Breast epithelium (tissue), 4 donors: ENCODE measurements at places on chromosomes 7 and 10.

- DNase-seq: no peak
These were observed 399.8 kb downstream of the HTR7 start for GRCh38 chr10:90458054-90458453.

DNA sequence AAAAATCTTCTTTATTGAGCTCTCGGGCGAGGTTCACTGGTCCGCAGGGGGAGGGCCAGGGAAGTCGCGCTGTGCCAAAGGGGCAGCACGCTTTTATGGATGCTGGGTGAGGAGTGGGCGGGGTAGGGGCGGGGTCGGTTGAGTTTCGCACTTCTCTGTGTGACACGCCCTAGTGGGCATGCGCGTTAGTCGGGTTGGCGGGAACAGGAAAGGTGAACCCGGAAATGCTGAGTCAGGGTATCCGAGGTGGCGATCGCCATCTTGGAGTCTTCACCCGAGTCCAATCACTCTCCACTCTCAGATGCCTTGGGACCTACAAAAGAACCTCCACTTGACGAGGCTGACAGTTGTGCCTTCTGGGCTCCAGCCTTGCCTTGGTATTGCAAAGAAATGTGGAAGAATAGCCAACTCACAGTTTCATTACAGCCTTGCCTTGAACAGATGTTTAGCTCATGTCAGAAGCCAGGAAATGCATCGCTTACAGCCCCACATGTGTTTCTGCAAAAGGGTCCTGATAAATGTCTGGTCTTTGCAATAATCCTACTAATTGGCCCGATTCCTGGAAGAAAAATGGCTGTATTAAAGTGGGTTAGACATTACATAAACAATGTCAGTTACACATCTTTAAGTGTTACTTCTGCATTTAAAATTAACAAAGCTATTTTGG lies 64.1 kb downstream of the AHR start:
- DNase-seq: no peak

DNA sequence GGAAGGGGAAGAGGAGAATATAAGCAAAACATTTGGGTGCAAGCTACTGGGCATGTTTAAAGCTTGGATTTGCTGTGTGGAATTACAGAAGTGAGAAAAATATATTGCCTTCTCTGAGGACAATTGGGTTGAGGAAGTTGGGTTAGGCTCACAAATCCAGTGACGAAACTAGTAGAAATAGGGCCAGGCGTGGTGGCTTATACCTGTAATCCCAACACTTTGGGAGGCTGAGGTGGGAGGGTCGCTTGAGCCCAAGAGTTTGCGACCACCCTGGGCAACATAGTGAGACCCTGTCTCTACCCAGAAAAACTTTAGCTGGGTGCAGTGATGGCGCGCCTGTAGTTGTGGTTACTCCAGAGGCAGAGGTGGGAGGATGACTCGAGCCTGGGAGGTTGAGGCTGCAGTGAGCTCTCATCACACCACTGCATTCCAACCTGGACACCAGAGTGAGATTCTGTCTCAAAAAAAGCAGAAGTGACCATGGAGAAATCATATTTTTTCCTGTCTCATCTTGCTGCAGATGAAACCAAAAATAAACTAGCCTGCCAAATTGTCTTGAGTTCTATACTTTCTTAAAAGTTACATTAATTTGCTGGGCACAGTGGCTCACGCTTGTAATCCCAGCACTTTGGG lies 22.4 kb downstream of the NRBF2 start:
- DNase-seq: no peak

GRCh38 chr10:131252567-131253276 lies 58.8 kb downstream of the TCERG1L start:
- no peak for DNase-seq

DNA sequence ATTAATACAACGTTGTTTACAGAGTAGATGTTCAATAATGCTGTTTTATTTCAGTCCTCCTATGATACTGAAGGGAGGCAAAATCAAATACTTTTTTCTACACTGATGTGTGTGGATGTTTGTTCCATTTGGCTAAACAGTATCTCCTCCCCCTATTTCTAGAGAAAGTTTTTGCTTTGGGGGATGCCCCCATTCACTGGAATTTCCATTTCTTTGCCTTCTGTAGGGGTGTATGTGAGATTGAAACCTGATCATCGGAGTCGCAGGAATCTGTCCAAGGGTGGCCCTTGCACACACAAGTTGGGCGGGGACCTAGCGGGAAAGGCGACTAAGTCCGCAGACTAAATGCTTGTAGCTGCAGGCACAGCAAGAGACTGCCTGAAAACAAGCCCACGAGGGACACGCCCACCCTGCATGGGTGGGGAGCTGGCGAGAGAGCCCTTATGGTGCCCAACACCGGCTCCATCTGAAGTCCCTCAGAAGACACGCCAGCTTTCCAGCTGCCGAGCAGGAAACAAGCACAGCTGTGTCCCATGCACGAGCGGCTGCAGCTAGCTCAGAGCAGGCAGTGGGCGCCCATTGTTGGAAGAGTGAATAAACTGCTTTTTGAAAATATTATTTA lies 58.0 kb downstream of the ESYT2 start:
- DNase-seq: no peak

GRCh38 chr7:24130631-24131030 lies 153.4 kb upstream of the NPY start:
- DNase-seq: no peak

- no peak for DNase-seq
These were observed 155.5 kb downstream of the COBL start for GRCh38 chr7:51160990-51161615.

- no peak for DNase-seq
These were observed 45.5 kb downstream of the DPYSL4 start for GRCh38 chr10:132232023-132232951.

DNA sequence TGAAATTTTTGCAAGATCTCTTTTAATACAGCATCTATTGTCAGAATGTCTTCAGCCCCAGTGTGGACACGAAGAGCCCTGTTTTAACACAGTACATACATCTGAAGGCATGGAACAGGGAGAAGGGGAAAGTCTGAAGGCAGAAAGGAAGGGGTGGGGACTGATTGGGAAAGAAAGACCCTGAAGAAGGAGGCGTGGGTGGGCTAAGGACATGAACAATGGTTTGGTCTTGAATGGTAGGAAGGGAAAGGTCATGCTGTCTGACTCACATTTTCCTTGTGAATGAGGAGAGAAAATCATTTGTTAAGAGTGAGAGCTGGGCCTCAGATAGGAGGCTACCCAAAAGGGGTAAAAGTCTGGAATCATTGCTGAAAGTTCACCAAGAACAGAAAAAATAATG lies 297.1 kb downstream of the GALNT17 start:
- no peak for DNase-seq

- no peak for DNase-seq
These were observed 96.3 kb downstream of the ATXN7L1 start for GRCh38 chr7:105779856-105780780.

GRCh38 chr10:66350622-66351399 lies 575.0 kb upstream of the LRRTM3 start:
- DNase-seq: no peak

- DNase-seq: no peak
These were observed 88.5 kb upstream of the ATP6V0A4 start for GRCh38 chr7:138886501-138886917.

DNA sequence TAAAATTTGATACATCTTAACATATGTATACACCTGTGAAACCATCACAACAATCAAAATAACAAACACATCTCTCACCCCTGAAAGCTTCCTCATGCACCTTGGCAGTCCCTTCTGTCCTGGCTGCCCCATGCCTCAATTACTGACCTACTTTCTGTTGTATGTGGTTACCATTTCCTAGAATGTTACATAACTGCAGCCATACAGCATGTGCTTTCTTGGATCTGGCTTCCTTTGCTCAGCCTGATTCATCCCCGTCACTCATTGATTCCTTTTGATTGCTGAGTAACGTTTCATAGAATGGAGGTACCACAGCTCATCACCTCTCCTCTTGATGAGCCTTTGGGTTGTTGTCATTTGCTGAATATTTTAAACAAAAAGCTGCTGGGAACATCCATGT lies 165.3 kb downstream of the CELF2 start:
- no peak for DNase-seq

DNA sequence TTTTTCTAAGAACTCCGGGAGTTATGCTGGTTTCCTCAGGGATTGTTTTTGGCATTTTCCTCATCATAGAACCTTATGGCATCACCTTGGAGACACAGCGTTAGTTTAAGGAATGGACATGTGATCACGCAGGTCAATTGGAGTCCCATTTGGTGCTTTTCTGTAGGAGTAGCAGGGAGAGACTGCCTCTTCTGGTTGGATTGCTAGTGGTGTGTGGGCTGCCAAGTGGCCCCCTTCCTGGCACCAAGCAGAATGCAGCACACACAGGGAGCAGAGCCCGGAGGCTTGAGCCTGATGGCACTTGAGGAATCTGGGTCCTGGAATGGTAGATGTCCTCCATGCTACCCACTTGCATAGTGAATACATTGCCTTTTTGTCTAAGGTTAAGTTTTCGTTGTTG lies 57.9 kb downstream of the SDK1 start:
- DNase-seq: no peak

- no peak for DNase-seq
These were observed 65.6 kb upstream of the FAM171A1 start for GRCh38 chr10:15436696-15437095.

DNA sequence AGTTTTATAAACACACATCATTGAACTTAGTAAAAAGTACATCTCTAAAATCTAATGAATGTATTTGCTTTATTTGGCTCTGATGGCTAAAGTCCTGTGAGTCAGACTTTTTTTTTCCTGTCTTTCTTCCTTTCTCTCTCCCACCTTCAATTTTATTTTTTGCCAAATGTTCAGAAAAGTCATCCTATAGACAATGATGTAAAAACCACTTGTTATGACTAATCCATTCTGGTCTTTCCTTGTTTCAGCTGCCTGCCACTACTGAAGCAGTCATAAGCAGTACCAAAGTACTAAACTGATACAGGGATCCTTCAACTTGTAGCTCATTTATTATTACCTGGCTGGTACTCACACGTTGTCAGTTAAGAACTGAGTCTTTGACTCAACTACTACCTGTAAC lies 23.9 kb downstream of the HECTD2 start:
- DNase-seq: no peak

GRCh38 chr10:102919992-102920739 lies 2.1 kb downstream of the CNNM2 start:
- no peak for DNase-seq

GRCh38 chr10:130744631-130745030 lies 566.9 kb downstream of the TCERG1L start:
- DNase-seq: no peak

DNA sequence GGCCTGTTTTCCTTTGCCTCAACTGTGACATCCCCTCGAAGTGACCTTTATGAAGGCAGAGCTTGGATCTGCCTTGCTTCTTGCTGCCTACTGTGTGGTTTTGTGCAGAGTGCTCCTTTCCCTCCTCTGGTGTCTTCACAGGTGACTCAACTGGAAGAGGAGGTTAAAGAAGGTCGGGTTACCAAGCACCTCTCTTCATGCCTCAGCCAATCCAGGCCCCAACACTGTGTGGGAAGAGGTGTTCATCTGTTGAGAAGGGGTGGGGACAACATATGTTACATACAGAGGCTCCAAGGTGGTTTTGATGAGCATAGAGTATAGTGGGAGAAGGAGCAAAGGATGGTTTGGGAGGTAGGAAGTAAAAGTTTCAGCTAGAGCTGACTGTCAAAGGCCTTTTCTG lies 155.7 kb downstream of the AUTS2 start:
- no peak for DNase-seq

GRCh38 chr7:5541087-5541992 lies 117.7 kb upstream of the TNRC18 start:
- no peak for DNase-seq

- no peak for DNase-seq
These were observed 88.8 kb upstream of the BTBD16 start for GRCh38 chr10:122182308-122182707.

DNA sequence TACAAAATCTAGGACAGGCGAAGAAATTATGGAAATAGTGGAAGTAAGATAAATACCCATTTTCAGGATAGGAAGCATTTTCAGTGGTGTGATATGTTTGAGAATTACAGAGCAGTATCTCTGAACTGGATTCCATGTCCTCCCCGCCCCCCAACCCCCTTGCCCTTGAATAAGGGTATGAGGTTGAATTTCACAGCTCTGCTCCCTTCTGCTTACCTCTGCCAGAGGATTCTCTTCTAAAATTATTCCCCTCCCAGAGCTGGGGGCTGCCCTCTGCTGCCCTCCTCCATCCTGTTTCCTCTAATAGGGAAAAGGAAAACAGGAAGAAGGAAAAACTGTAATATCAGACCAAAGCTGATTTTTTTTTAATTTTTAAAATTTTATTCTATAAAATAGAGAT lies 7.3 kb upstream of the CLCN1 start:
- no peak for DNase-seq
